Esophagus squamous epithelium (tissue), 5 donors: ENCODE measurements at places on chromosomes 1 and 21.

DNA sequence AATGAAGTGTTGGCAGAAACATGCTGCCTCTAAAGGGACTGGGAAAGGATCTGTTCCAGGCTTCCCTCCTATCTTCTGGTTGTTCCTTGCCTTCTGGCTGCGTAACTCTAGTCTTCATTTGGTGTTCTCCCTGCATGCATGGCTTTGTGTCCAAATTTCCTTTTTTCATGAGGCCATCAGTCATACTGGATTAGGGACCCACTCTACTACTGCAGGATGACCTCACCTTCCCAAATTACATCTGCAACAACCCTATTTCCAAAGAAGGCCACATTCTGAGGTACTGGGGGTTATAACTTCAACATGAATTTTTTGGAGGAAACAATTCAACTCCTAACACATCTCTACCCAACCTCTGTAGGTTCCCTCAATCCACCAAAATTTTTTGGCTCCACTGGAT lies 26.3 kb downstream of the MR1 start:
- no peak for DNase-seq

GRCh38 chr1:73331726-73332125 lies 866.2 kb downstream of the LRRIQ3 start:
- no peak for DNase-seq

DNA sequence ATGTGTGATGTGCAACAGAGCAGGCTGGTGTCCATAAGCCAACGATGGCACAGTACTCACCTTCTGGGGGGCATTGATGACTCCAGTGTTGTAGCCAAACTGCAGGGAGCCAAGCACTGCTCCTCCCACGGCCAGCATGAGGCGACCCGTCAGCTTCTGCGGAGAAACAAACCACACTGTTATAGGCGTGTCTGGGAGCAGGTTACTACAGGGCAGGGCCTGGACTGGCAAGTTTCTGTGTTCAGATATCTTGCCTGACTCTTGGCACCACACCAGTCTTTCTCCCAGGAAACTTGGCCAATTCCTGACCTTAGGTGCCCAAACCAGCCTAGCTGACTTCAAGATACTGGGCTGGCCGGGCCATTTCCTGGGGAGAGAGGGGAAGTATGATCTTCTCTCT lies 15.5 kb downstream of the SLC2A1 start:
- DNase-seq, result no peak

DNA sequence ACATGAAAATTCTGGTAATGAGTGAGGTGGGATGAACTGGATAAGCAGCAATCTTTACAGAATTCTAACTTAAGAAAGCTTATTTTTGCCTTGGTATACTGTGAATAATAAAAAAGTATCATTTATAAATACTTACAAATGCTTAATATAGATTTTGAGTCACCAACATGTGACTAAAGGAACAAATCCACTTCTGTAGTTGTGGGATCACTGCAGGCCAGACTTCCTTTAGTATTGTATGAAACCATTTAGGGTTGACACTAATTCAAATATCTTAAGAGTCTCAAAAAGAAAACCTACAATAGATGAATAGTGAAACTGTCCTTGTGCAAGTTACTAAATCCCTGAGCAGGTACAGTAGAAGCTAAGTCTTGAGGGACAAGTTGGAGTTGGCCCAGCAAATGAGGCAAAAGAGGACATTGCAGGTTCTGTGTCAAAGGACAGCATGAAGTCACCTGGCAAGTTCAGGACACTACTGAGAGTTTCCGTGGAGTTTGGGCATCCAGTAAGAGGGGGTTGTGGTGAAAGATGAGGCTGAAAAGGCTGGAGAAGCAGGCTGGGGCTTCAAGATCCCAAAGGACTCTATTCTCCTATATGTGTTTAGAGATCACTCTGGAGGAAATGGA lies 5.9 kb upstream of the THEM4 start:
- no peak for DNase-seq

GRCh38 chr1:201084295-201084694 lies 27.9 kb downstream of the CACNA1S start:
- DNase-seq, result no peak

DNA sequence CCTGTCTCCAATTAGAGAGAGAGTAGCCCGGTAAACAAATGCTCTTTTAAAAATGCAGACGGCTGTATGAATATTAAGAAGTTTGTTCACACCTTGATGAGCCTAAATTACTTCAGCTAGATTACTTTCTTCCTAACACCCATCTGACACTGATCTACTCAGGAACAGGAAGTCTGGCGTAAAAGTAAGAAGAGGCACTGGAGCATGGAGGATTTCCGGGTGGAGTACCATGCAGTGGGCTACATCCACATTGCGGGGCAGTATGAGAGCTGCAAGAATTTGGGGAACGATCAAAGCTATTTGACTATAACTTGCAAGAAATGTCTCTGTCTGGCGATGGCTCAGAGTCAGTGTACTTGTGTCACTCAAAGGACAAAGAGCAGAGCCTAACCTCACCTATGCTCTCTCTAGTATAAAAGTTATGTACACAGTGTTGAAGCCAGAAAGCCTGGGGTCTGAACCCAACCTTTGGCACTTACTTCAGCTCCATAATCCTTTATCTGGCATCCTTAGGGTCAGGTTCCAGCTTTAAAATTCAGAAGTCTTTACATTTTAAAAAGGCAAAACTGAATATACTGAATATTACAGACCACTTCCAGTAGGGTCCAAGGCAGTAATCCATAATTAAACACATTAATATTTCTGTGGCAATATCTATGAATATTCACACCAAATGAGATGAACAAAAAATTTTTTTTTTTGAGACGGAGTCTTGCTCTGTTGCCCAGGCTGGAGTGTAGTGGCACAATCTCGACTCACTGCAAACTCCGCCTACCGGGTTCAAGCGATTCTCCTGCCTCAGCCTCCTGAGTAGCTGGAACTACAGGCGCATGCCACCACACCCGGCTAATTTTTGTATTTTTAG lies 7.9 kb upstream of the GNPAT start:
- DNase-seq, result no peak

DNA sequence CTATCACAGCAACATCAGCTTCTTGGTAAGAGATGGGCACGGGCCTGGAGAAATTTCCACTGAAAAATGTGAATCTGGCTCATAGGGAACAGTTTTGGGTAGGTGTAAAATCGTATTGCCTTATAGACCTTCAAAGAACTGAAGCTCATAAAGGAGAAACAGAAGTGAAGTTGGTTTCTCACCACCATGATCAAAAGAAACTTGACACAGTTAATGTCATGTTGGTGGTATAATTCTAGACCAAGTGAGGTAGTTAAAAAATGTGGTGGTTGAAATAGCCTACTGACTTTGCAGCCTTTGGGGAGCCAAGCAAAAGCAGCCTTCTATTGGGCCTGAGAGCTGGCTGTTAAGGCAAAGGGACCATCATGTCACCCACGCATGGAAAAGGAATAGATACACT lies 8.9 kb downstream of the CD1D start:
- no peak for DNase-seq

DNA sequence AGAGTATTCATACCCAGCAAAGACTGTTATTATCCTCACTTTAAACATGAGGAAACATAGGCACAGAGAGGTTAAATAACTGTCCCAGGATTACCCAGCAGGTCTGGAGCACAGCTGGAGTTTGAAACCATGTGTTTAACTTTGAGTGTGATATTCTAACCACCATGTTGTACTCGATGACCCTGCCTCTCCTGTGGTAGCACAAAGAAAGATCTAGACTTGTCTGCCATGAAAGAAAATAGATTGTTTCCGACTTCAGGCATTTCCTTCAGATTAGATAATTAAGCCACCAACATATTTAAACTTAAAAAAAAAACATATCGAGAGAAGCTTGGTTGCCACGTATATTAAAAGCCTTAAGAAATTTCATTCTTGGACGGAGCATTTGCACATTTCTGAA lies 104.6 kb upstream of the RUNX1 start:
- DNase-seq, result no peak

GRCh38 chr1:53587252-53587988 lies 128.2 kb downstream of the DMRTB1 start:
- DNase-seq, result no peak

DNA sequence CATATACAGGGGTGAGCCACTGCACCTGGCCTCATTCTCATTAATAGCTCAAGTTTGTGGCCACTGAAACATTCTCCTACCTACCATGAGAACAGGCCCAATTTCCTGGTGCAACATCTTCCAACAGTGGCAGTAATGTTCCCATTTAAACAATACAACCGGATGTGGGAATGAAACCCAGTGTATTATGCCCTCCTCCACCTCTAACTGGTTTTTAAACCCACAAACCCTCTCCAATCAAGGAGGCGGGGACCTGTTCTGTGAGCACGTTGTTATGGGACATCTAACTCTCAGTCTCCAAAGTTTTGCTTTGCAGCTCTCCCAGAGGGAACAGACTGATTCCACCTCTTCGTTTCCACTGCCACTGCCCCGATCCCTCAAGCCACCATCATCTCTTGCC lies 2.6 kb downstream of the CTNNBIP1 start:
- no peak for DNase-seq
